ENCODE measurements at places on chromosomes 7 and 10. TPM values are rescaled to one million over a fixed set of nuclear protein-coding genes. Genes with fewer than 3 reads are reported as not detected.

DNA sequence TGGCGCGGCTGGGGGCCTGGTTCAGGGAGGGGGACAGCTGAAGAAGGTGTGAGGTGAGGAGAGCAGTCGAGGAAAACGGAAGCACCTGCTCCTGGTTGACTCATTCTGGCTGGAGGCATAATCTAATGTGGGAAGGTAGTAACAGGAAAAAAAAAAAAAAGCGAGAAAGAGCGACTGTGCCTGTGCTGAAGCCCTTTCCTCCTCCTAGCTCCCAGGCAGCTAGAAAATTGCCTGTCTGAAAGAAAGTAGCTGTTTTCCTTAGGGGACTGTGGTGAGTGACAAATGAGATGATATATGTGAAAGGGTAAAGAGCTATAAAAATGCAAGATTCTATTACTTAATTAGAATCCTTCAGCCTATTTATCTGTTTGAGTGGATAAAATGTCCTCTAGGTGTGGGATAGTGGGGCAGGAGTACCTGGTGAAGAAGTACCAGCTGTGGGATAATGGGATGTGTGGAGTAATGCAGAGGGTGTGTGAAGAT, 4.9 kb upstream of the MEST start:
- no peaks in the 10 kb centered on the region for H3K36me3 ChIP-seq
- peaks cover 23% of the 10 kb centered on the region for H3K4me1 ChIP-seq
- no peak overlapping the region for H3K27ac ChIP-seq
- peak overlapping the region; percentile 81 for H3K4me3 ChIP-seq
- DNase-seq, result no peak
- H3K27me3 ChIP-seq, result peaks cover 70% of the 10 kb centered on the region

DNA sequence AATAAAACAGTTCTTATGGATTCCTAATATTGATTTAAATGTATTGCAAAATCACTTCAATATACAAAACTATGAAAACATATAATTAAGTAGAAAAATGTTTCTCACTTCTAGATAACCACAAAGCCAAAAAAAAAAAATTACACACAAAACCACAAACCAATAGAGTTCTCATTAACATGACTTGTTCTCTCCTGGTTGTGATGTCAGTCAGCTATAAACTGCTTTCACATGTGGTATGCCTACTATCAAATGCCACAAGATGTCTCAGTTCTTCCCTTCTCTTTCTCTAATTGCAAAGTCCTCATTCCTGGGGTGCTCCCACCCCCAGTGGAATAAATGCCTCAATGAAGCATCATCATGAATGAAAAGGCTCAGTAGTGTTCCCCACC, 16.6 kb downstream of the GNAI1 start:
- peak; percentile 65 for DNase-seq
- H3K4me1 ChIP-seq, result peaks cover 14% of the 10 kb centered on the region
- peak overlapping the region; percentile 78 for H3K27ac ChIP-seq
- peaks cover 19% of the 10 kb centered on the region for H3K27me3 ChIP-seq
- no peaks in the 10 kb centered on the region for H3K36me3 ChIP-seq

- no peaks in the 10 kb centered on the region for H3K27me3 ChIP-seq
- H3K36me3 ChIP-seq, result no peaks in the 10 kb centered on the region
- H3K4me3 ChIP-seq, result no peak overlapping the region
- H3K4me1 ChIP-seq, result no peaks in the 10 kb centered on the region
- DNase-seq, result no peak
- H3K27ac ChIP-seq, result no peak overlapping the region
Observed at GRCh38 chr7:1074593-1075431, 13.1 kb upstream of the GPER1 start.

DNA sequence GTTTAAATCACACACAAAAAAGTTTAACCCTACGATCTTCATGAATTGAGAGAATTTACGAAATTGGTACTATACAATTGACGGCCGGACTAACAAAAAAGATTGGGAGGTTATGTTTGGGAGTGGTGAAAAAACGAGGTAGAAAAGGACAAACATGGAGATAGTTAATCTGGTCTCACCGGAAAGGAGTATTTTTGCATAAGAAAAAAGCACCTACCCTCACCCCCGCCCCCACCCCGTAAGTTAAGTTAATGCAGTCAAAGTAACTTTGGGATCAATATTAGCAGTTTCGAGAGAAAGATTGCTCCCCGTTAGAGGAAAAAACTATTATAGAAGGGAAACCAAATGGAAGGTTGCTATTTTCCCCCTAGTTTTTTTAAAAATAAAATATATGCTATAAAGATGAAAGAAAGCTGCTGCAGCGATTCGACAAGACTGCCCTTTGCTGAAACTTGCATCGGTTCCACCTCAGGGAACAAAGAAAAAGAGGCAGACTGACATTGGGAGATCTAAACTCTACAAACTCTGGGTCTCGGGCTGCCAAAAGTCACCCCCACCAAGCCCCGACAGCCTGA, 3.5 kb downstream of the SP8 start:
- H3K36me3 ChIP-seq, result peaks cover 8% of the 10 kb centered on the region
- H3K27me3 ChIP-seq, result peaks cover 77% of the 10 kb centered on the region
- peak overlapping the region; percentile 50 for H3K27ac ChIP-seq
- peaks cover 19% of the 10 kb centered on the region for H3K4me1 ChIP-seq

The PLEKHS1 gene
- total RNA-seq, result not detected
